CD4-positive, CD25-positive, alpha-beta regulatory T cell (primary cell): ENCODE measurements at places on chromosomes 16 and 17.

GRCh38 chr16:81675662-81676061 is 103.4 kb upstream of the PLCG2 start:
- no peaks in the 10 kb centered on the region for H3K27me3 ChIP-seq
- no peak overlapping the region for H3K4me3 ChIP-seq
- no peak for DNase-seq
- no peaks in the 10 kb centered on the region for H3K4me1 ChIP-seq

DNA sequence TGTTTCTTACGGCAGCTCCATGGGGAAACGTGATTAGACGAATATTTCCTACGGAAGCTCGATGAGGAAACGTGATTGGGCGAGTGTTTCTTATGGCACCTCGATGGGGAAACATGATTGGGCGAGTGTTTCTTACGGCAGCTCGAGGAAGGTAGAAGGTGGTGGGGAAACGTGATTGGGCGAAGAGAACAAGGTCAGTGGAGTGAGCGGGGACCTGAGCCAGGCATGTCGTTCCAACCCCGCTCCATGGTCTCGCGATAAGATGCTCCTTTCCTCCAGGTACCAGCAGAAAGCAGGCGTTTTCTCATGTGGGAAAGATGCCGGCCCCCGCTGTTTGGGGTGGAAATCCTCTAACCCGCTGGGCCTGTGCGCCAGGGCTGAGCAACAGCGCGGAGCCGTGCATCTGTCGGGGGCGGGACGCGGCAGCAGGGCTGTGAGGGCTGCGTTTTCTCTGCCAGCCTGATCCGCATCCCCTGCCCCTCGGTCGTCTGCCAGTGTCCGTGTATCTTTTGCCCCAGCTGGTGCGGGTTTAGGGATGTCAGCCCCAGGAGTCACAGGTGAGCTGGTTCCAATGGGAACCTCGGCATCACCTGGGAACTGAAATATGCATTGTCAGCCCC is 25.6 kb upstream of the DOC2B start:
- no peaks in the 10 kb centered on the region for H3K36me3 ChIP-seq
- no peak for DNase-seq
- H3K4me1 ChIP-seq, result no peaks in the 10 kb centered on the region
- H3K27ac ChIP-seq, result no peak overlapping the region

DNA sequence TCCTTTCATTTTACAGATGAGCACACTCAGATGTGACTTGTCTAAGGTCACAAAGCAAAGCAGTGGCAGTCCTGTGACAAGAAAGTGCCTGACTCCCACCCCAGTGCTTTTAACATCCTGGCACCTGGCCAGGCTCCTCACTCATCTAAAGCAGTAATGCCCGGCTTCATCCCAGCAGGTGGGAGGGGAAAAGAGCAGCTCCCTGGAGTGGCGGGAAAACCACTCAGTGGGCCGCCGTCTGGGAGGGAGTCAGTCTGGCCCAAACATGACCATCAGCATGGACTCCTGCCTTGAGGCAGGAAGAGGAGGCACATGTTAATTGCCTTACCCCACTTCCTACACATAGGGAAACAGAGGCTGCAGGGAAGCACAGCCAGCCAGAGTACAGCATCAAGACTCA is 2.6 kb downstream of the PCGF2 start:
- peaks cover 34% of the 10 kb centered on the region for H3K4me1 ChIP-seq
- no peaks in the 10 kb centered on the region for H3K36me3 ChIP-seq
- H3K27ac ChIP-seq, result no peak overlapping the region
- peaks cover 11% of the 10 kb centered on the region for H3K27me3 ChIP-seq
- no peak overlapping the region for H3K4me3 ChIP-seq

DNA sequence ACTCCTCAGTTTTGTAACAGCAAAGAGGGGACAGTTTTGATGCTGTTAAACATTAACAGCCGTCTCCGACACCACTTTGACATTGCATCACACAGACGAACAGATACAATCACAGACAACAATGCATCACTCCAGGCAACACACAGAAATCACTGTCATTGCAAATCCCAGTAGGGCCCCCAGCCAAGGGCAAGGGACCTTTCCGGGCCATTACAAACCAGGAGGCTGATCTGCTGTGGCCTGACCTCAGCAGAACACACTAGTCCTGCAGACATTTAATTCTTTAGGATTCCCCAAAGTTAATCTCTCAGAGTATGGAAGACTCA is 136.2 kb upstream of the RCVRN start:
- H3K4me1 ChIP-seq, result no peaks in the 10 kb centered on the region
- no peaks in the 10 kb centered on the region for H3K27me3 ChIP-seq
- H3K4me3 ChIP-seq, result no peak overlapping the region

- no peaks in the 10 kb centered on the region for H3K36me3 ChIP-seq
- DNase-seq, result no peak
- H3K4me3 ChIP-seq, result no peak overlapping the region
- peaks cover 8% of the 10 kb centered on the region for H3K4me1 ChIP-seq
Measured at GRCh38 chr17:50051082-50051576, 4.8 kb upstream of the ITGA3 start.

DNA sequence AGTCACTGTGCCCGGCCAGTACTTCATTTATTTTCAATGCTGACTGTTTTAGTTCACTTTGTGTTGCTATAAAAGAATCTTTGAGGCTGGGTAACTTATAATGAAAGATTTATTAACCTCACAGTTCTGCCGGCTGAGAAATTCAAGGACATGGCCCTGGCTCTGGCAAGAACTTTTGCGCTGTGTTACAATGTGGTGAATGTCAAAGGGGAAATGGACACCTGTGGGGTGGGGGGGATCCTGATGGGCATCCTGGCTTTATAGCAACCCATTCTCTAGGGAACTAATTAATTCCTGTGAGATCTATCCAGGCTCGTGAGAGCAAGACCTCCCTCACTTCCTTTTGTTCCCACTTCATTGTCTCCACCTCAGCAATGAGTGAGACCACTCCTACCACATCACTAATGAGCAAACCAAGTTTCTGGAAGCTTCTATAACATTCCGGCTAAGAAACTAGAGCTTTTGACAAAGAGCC is 17.1 kb upstream of the CDH3 start:
- H3K36me3 ChIP-seq, result no peaks in the 10 kb centered on the region
- H3K4me1 ChIP-seq, result no peaks in the 10 kb centered on the region
- no peaks in the 10 kb centered on the region for H3K27me3 ChIP-seq
- H3K27ac ChIP-seq, result no peak overlapping the region
- H3K4me3 ChIP-seq, result no peak overlapping the region
- no peak for DNase-seq

- H3K27ac ChIP-seq, result peak overlapping the region; percentile 68
- no peaks in the 10 kb centered on the region for H3K27me3 ChIP-seq
- H3K36me3 ChIP-seq, result peaks cover 5% of the 10 kb centered on the region
- peaks cover 57% of the 10 kb centered on the region for H3K4me1 ChIP-seq
Measured at GRCh38 chr16:88685156-88686061, 898 bp downstream of the SNAI3 start.

DNA sequence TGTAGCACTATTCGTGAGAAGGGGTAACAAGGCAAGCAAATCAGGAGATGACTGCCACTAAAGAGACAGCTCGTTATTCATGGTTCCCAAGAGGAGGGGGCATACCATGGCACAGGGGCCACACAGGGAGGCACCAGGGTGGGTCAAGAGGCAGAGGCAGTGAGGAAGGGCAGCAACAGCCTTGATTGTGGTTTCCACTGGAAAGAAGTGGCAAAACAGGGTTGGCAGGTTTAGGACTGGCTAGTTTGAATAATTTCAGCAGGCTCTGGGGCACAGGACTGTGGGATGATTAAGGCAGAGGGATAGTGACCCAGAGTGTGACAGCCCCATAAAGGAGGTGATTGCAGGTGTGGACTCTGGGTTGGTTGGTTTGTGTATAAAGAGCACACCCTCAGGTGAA is 188.9 kb downstream of the CBLN1 start:
- no peaks in the 10 kb centered on the region for H3K36me3 ChIP-seq
- no peak for DNase-seq
- no peak overlapping the region for H3K4me3 ChIP-seq
- H3K27me3 ChIP-seq, result no peaks in the 10 kb centered on the region
- H3K4me1 ChIP-seq, result no peaks in the 10 kb centered on the region

GRCh38 chr16:81786868-81787267 is 7.8 kb downstream of the PLCG2 start:
- DNase-seq, result no peak
- H3K4me1 ChIP-seq, result no peaks in the 10 kb centered on the region
- H3K27me3 ChIP-seq, result peaks cover 3% of the 10 kb centered on the region
- H3K4me3 ChIP-seq, result no peak overlapping the region
- no peaks in the 10 kb centered on the region for H3K36me3 ChIP-seq

- H3K4me3 ChIP-seq, result no peak overlapping the region
- H3K27ac ChIP-seq, result no peak overlapping the region
- H3K36me3 ChIP-seq, result peaks cover 8% of the 10 kb centered on the region
- no peak for DNase-seq
Measured at GRCh38 chr17:58993311-58993710, 113.4 kb downstream of the TRIM37 start.

- H3K4me1 ChIP-seq, result peaks cover 18% of the 10 kb centered on the region
- no peak for DNase-seq
- H3K36me3 ChIP-seq, result peaks cover 36% of the 10 kb centered on the region
- no peaks in the 10 kb centered on the region for H3K27me3 ChIP-seq
- no peak overlapping the region for H3K27ac ChIP-seq
Measured at GRCh38 chr16:67571464-67571863, 9.1 kb downstream of the CTCF start.

DNA sequence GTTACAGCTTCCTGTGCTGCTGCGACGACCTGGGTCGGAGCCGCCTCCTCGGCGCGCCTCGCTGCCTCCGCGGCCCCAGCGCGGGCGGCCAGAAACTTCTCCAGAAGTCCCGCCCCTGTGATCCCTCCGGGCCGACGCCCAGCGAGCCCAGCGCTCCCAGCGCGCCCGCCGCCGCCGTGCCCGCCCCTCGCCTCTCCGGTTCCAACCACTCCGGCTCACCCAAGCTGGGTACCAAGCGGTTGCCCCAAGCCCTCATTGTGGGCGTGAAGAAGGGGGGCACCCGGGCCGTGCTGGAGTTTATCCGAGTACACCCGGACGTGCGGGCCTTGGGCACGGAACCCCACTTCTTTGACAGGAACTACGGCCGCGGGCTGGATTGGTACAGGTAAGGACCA is 746 bp downstream of the HS3ST2 start:
- no peak for DNase-seq
- no peak overlapping the region for H3K27ac ChIP-seq
- no peak overlapping the region for H3K4me3 ChIP-seq
- H3K27me3 ChIP-seq, result peaks cover 6% of the 10 kb centered on the region

DNA sequence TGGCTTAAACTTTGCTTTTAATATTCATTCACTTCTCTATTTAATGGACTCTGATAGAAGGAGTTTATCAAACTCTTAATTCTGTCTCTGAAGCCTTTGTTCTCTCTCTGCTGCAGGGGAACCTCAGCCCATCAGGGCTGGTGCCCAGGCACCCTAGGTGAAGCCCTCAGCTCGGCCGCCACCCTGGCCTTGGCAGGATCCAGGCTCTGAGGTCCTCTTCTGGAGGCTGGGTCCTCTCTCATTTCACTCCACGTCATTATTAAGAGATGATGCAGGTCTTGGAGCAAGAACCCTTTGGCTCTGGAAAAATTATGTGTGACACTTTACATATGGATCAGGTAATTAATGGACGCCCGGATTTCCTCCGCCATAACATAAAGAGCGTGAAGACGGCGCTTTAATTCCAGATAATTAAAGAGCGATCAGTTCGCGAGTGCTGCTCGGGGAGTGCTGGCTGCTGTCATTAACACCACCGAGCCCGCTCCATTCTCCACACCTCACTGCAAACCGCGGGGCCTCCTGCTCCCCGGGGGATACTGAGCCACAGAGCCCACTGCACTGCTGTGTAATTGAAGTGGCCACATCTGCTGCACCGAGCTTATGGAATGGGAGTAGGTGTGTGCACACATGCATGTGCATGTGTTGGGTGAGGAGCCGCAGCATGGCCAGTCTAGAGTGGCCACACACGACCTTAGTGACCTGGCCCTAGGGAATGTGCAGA is 259.4 kb upstream of the TNRC6C start:
- no peak overlapping the region for H3K4me3 ChIP-seq
- no peaks in the 10 kb centered on the region for H3K4me1 ChIP-seq
- no peak for DNase-seq
- no peaks in the 10 kb centered on the region for H3K36me3 ChIP-seq

GRCh38 chr16:50603206-50604064 is 55.2 kb downstream of the NKD1 start:
- H3K27ac ChIP-seq, result no peak overlapping the region
- H3K36me3 ChIP-seq, result no peaks in the 10 kb centered on the region
- H3K4me1 ChIP-seq, result peaks cover 12% of the 10 kb centered on the region
- no peak for DNase-seq
- no peaks in the 10 kb centered on the region for H3K27me3 ChIP-seq
- no peak overlapping the region for H3K4me3 ChIP-seq

GRCh38 chr16:22070361-22071330 is 21.7 kb upstream of the VWA3A start:
- DNase-seq, result no peak
- no peak overlapping the region for H3K27ac ChIP-seq
- H3K4me1 ChIP-seq, result no peaks in the 10 kb centered on the region
- H3K36me3 ChIP-seq, result peaks cover 5% of the 10 kb centered on the region
- no peaks in the 10 kb centered on the region for H3K27me3 ChIP-seq

DNA sequence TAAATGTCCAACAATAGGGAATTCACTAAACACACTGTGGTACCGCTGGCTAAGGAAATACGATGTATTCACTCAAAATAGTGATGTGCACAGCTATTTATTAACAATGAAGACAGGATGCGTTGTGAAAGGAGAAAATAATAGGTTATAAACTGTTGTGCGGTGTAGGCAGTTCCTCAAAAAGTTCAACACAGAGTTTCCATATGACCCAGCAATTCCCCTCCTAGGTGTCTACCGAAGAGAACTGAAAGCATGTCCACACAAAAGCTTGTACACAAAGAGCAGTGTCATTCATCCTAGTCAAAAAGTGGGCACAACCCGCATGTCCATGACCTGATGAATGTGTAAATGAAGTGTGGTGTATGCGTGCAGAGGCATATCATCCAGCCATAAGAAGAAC is 1.2 kb upstream of the CES1 start:
- H3K4me1 ChIP-seq, result no peaks in the 10 kb centered on the region
- DNase-seq, result no peak
- no peak overlapping the region for H3K27ac ChIP-seq
- H3K4me3 ChIP-seq, result no peak overlapping the region
- H3K27me3 ChIP-seq, result peaks cover 3% of the 10 kb centered on the region

DNA sequence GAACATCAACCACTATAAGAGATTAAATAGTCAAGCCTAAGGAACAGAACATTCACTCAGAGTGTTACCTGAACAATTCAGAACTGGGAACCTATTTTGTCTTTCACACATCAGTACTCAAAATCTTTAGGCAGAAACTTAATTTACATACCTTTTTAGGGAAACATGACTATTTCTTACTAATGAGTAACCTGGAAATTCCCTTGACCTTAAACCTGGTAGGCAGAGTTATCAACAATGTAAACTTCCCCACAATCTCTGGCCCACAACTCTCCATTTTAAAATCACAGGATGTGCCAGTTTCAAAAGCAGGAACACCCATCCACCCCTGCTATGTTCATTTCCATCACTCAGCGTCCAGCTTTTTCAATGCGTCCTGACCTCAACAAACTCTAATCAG is 132.9 kb upstream of the ANKFN1 start:
- H3K27ac ChIP-seq, result no peak overlapping the region
- no peaks in the 10 kb centered on the region for H3K36me3 ChIP-seq
- H3K27me3 ChIP-seq, result peaks cover 3% of the 10 kb centered on the region
- DNase-seq, result no peak
- no peaks in the 10 kb centered on the region for H3K4me1 ChIP-seq
